PC-9 (cell line): ENCODE measurements at places on chromosomes 2 and 18.

DNA sequence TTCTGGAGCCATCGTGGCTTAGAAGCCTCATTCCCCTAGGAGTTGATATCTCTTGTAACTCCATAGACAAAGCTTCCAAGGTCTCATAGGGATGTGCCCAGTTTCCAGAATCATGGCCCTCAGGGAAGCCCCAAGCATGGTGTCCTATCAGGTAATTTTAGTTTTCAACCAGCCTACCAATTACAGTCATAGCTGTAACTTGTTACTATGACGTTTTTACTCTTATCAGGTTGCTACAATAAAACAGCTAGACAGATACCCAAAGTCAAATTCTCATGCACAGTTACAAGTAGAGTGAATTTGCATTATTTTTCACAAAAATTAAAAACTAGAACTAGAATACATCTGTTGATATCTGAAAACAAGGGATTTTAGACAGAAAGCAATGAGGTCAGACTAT lies 8.9 kb downstream of the LYPD6 start:
- no peak for DNase-seq

DNA sequence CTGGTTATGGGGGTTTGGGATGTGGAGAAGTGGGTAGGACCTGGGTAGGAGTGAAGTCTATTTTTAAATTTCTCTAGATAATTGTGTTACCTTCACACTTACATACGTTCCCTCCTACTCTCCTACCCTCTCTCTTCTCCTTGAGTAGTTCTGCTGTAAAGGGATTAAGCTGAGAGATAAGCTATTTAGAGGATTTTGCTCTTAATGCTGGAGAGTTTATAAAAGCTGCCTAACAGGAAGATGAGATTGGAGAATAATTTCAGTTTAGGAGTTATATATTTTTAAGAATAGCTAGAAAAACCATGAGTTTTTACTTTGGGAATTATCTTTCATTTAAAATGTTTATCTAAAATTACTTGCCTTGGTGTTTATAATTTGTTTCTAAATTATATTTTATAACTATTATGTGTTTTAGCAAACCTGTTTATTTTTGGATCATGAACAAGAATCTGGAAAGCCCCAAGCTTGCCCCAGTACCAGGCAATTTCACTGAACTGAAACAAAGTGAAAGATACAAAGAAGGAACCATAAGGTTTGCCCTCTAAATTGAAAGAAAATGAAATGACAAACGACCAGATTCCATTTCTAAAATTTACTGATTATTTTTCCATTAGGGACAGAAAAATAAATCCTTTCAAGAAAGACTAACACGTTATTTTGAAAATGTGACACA lies 101.5 kb downstream of the ZNF532 start:
- no peak for DNase-seq

DNA sequence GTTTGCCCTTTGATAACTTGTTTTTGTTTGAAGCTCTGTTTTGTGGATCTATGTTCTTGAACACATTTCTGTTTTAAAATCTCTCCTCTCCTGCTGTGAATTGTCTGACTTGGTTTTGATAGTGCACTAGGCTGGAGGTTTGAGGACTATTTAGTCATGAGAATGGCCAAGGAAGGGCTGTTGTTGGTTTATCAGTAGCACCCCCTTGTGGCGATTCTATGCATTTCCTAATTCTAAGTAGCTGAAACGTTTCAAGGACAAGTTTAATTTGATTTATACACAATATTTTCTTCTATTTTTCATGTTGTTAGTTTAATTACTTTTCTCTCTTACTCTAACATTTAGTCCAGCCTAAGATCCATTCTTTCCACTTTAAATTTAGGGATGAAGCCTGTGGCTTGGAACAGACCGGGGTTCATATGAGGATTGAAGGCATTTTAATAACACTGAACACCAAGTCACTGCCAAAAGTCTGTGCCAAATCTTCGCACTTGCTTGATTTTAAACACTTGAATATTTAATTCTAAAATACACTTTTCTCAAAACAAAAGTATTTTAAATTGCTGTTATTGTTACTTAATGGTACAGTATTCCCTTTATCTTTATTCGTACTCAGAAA lies 166.0 kb downstream of the SOCS6 start:
- peak; percentile 42 for DNase-seq

DNA sequence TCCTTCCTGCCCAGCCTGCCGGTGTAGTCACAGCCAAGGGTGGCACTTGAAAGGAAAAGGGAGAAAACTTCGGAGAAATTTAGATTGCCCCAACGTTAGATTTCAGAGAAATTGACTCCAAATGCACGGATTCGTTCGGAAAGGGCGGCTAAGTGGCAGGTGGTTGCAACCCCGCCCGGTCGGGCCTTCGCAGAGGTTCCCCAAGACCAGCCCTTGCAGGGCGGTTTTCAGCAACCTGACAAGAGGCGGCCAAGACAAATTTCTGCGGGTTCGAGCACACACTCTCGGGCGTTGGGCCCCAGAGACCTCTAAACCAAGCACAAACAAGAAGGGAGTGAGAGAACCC lies 4.8 kb downstream of the ONECUT2 start:
- DNase-seq: no peak
